NAMALWA (cell line): ENCODE measurements at places on chromosomes 3 and 15.

DNA sequence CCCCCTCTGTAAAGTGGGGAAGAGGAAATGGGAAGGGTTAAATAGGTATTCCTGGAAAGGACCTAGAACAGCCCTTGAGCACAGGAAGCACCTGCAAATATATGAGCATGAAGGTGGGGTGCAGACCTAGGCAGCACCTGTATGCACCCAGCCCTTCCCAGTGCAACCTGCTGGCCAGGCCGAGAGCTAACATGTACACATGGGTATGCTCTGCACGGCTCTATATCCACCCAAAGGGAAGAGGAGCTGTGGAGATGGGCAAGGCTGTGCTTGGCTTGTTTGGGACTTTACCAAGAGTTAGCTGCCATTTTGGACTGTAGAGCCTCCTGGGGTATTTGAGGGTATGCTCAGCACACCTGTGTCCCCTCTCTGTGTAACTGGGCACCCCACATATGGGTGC lies 171.2 kb downstream of the KLF13 start:
- no peak for DNase-seq

DNA sequence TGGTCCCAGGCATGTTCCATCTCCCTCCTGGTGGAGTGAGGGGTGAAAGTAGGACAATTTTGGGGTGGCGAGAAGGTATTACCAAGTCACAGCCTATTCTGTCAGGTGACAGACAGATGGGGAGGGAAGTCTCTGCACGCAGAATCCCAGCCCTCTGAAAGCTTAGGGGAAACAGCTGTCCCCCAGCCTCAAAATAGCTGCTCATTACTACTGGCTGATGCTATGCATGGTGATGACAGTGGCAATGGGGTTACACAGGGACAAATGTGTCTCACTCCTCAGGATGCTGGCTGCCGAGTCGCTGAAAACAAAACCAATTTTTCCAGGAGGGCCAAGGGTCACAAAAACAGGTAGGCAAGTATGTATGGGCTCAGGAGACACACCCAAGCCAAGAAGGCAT lies 68.8 kb upstream of the OXTR start:
- DNase-seq, result no peak

DNA sequence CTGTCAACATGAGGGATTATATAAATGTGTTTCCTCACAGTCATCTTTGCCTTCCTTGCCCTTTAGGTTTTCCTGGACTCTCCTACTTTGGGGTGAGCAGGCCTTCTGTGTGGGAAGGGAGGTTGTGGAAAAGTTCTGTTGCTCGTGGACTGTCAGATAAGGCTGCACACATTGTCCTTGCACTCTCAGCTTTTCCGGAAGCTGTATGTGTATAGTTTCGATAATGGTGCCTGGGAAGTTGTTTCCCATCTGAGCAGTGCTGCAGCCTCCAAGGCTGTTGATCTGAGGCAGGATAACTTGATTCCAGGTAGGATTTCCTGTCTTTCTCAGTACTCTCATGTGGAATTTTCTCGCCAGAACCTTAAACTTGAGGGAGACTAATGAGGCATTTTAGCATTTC lies 297.8 kb upstream of the AZI2 start:
- no peak for DNase-seq

GRCh38 chr3:174376346-174376745 lies 482.8 kb upstream of the NAALADL2 start:
- no peak for DNase-seq

GRCh38 chr3:21795921-21796320 lies 44.9 kb upstream of the ZNF385D start:
- DNase-seq, result no peak

DNA sequence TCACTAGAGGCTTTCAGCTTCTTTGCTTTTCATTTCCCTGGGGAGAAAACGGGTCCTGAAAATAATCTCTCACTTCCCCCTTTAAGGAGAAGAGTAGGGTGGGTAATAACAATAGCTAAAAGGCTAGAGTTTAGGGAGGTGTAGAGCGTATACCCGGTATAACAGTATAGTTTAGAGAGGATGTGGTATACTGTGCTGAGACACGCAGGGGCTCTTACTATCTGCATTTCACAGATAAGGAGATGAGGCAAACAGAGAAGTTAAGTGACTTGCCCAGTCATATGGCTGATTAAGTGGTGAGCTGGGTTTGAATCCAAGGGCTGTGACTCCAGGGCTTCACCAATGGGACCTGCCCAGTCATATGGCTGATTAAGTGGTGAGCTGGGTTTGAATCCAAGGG lies 15.0 kb upstream of the KCNMB3 start:
- DNase-seq, result no peak

GRCh38 chr3:4985330-4986174 lies 6.3 kb downstream of the BHLHE40 start:
- DNase-seq, result no peak

DNA sequence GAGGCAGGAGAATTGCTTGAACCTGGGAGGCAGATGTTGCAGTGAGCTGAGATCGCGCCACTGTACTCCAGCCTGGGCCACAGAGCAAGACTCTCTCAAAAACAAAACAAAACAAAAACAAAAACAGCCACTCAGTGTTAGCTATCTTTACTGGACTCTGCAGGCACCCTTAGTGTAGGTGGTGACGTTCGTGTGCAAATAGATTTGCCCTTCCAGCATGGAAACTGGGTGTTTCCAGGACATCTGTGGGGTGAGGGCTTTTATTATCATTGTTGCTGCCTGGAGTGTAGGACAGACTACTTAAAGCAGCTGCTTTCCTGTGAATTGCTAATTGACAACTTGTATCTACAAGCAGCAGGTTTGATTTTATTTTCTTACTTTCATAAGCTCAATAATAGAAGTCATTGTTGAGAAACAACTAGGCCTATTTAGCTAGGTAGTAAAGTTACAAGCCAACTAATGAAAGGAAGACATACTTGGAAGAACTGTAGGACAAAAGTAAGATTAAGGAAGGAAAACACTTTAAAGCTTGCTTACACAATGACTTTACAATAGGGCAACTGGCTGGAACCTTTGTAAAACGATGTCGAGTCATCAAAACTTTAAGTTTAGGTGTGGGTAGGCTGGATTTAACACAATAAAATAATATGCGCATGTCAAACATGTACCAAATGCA lies 25.4 kb upstream of the SPPL2A start:
- no peak for DNase-seq

- DNase-seq, result no peak
These were observed 77.4 kb downstream of the LSAMP start for GRCh38 chr3:116367761-116368395.

GRCh38 chr3:32303977-32304881 lies 65.7 kb downstream of the CMTM8 start:
- DNase-seq, result no peak

DNA sequence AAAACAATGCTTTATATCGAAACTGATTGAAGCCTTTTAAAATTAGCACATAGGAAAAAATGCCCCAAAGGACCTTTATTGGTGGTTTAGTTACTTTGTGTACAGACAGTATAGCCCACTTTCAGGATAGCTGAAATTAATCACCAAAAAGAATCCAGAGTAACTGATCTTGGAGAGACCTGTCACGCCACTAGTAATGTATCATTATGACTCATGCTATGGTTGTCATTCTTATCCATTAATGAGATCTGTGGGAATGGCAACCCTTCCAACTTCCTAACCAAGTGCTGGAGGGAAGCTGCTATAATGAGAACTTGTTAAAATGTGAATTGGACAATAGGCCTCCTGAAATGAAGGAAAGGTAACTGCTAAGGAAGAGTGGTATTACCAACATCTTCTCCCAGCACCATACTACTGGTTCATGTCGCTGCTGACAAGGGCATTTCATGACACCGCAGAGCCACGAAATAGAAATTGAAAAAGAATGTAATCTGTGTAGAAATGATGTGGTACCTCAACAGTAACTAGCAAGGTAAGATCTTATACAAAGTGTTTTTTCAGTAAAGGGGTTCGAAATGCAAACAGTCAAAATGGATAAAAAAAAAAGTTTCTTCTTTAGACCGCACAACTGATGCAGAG lies 7.1 kb upstream of the EMC4 start:
- no peak for DNase-seq

- DNase-seq, result no peak
These were observed 319.4 kb upstream of the MDFIC2 start for GRCh38 chr3:70631716-70632307.

- no peak for DNase-seq
These were observed 119.5 kb downstream of the TMEM108 start for GRCh38 chr3:133157716-133158115.

- no peak for DNase-seq
These were observed 211.9 kb upstream of the IL12A start for GRCh38 chr3:159776779-159777178.

DNA sequence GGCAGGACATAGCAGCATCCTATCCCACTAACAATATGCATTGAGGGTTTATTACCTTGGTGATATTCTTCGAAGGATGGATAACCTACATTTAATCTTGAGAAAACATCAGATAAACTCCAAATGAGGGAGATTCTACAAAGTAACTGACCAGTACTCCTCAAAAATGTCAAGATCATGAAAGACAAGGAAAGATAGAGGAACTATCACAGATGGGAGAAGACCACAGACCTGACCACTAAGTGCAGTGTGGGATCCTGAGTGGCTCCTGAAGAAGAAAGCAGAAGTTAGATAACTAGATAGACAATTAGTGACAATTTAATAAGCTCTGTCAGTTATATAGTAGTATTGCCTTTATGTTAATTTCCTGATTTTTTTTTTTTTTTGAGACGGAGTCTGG lies 17.7 kb upstream of the CGNL1 start:
- DNase-seq, result no peak
